Suppressor macrophage (primary cell): ENCODE measurements at places on chromosomes 6 and 20.

GRCh38 chr6:27228963-27229477, 18.5 kb upstream of the PRSS16 start:
- DNase-seq, result no peak

- no peak for DNase-seq
Measured at GRCh38 chr6:33433544-33434191, 13.8 kb downstream of the SYNGAP1 start.

GRCh38 chr20:34058831-34059230, 53.2 kb downstream of the EIF2S2 start:
- no peak for DNase-seq

- DNase-seq, result no peak
Measured at GRCh38 chr6:121890307-121890910, 455.0 kb downstream of the GJA1 start.

DNA sequence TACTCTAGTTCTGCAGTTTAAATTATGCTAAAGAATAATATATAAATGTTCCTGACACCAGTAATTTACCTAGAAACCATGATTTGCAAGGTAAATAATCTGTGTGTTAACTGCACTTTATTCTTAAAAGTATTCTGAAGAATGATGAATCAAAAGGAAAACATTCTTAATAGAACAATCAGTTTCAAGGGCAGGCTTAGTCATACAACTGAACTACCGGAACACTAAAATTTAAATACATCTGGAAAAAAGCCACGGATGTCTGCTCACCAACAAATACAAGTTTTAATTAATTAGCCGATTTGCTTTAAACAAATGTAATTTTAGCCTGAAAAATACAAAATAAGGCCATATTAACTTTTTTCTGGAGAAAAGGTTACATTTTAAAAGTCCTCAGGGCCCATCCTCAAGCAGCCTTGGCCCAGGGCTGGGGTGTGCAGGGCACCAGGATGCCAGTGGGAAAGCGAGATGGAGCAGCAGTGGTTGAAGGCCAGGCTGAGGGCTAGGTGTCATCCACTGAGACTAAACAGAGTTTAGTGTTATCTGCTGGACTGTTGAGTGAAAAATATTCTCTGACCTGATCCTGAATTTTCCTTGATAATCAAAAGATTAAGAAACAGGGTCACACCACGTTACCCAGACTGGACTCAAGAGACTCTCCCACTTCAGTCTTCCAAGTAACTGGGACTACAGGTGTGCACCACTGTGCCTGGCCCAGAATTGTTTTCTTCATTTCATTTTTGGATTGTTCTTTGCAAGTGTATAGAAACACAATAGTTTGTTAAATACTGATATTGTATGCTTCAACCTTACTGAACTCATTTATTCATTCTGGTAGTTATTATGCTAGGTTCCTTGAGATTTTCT, 88.2 kb upstream of the DST start:
- DNase-seq, result no peak

- DNase-seq, result no peak
Measured at GRCh38 chr6:73143551-73143950, 81.7 kb downstream of the KHDC1L start.

GRCh38 chr6:16227048-16227562, 11.3 kb upstream of the GMPR start:
- no peak for DNase-seq

DNA sequence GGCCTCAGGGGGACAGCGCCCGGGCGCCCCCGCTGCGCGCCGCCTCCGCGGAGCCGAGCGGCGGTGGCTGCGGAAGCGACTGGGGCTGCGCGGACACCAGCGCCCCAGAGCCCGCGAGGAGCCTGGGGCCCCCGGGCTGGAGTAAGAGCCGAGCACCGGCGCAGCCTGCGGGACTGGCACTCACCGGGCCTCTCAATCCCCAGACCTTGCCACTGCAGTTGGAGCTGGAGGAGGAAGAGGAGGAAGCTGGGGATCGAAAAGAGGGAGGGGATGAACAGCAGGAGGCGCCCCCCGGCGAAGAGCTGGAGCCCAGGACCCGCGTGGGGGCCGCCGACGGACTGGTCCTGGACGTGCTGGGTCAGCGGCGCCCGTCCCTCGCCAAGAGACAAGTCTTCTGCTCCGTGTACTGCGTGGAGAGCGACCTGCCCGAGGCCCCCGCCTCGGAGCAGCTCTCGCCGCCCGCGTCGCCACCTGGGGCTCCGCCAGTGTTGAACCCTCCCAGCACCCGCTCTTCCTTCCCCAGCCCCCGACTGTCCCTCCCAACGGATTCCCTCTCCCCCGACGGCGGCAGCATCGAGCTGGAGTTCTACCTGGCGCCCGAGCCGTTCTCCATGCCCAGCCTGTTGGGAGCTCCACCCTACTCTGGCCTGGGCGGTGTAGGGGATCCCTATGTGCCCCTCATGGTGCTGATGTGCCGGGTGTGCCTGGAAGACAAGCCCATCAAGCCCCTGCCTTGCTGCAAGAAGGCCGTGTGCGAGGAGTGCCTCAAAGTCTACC, 590 bp downstream of the RNF217 start:
- DNase-seq, result peak; percentile 31

DNA sequence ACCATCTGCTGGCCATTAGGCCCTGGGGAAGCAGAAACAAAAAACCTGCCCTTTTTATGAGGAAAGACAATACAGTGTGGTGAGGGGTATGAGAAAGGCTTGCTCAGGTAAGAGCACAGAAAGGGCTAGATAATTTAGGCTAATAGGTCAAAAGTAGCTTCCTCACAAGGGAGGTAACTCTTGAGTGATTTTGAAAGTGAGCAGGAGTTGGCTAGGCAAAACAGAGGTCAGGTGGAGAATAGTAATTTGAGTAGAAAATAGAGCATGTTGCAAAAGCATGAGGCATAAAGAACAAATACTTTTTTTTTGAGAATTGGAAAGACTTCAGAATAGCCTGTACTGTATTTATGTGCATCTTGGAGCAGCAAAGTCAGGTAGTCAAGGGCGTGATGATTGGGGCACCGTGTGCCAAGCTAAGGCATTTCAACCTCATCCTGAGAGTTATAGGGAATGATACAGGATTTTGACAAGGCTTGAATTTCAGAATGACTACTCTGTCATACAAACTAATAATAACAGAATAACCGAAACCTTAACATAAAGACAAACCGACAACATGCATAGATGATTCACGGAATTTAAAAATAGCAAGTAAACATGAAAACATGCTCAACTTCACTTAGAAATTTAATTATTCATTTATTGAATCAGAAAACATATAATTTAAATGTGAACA, 123.0 kb upstream of the ENPP5 start:
- DNase-seq, result no peak

GRCh38 chr6:116616737-116617053, 416 bp downstream of the RSPH4A start:
- no peak for DNase-seq

DNA sequence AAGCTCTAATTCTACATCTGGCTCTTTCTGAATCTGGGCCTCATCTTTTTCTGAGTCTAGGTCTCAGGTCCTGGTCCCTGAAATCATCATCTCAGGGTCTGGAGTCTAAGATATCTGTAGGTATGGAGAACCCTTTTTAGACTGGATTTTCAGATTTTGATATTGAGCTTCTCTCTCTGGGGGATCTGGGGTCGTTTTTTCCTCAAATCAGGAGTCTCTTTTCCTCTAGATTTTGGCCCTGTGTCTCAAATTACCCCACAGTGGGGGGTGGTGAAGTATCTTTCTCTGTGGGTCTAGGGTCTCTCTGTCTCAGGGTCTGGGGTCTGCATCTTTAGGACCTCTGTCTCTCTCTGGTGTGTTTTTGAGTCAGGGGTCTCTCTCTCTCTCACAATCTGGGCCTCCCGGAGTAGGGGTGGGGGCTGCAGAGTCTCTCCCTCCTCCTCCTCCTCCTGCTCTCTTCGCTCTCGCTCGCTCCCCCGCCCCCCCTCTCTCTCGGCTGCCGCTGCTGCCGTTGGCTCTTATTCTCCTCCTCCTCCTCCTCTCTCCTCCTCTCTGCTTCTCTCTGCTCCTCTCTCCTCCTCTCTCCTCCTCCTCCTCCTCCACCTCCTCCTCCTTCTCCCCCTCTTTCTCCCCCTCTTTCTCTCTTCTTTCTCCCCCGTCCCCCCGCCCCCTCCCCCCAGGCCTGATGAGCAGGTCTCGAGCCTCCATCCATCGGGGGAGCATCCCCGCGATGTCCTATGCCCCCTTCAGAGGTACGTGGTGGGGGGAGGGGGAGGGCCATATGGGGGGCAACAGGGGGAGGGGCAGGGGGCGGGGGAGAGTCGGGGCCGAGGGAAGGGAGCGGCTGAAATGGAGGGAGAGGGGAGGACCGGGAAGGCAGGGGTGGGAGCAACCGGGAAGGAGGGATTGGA, at the start of gene SYNGAP1:
Gene SYNGAP1 (plus strand): TSS at position 486 of the 911 bp plus-strand sequence. CDS start 200 bp downstream, at position 686.
- DNase-seq, result no peak

DNA sequence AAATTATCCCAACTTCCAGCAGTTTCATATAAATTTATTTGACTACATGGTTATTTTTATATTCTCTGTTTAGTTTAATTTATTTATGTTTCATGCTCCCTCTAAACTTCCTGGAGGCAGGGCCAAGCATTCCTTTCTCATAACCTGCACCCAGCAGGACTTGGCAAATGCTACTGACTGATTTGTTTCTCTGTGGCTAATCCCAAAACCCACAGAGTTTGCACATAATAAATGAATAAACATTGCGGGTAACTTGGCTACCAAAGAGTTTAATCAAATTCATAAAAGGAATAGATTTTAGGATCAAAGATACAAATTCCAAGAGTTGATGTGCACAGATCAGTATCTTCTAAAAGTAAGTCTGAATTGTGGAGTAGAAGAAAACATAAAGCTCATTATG, 239.5 kb downstream of the SLC35F1 start:
- no peak for DNase-seq

GRCh38 chr6:104638841-104639290, 220.9 kb downstream of the HACE1 start:
- DNase-seq, result peak; percentile 28

- no peak for DNase-seq
Measured at GRCh38 chr6:37511910-37512399, 12.3 kb upstream of the CCDC167 start.

- no peak for DNase-seq
Measured at GRCh38 chr6:89729818-89730217, 89.8 kb downstream of the MDN1 start.

GRCh38 chr6:38080360-38080759, 260.8 kb downstream of the ZFAND3 start:
- no peak for DNase-seq

- DNase-seq, result no peak
Measured at GRCh38 chr20:36060676-36061075, 92.3 kb downstream of the CNBD2 start.

DNA sequence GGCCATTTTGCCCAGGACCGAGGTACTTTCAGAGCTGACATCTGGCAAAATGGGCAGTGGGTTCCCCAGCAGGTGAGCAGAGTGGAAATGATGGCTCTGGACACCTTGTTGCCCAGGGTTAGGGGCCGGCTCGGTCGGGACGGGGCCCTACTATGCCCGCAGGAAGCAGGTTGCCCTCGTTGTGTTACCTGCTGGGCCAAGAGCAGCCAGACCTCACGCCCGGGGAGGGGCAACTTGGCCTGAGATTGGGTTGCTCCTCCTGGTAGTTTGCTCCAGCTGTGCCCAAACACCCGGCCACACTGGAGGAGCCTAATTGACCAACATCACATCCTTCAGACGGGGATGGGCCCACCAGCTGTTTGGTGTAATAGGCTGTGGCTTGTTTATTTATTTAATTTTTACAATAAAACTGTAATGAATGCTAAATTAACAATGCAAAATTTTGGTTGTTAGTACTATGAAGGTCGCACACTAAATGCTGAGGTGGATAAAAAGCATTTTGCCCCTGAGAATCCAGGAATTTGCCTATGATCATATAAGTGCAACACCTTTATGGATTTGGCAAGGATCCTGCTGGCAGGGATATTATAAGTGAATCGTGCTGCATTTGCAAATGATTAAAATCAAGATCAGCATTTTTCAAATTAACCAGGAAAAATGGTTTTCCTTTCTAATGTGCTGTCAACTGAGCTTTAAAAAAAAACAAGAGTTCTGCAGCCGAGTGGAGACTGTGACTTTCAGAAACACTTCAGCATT, 26.6 kb upstream of the PCMTD2 start:
- no peak for DNase-seq

GRCh38 chr20:59696476-59696875, 92.1 kb downstream of the PHACTR3 start:
- no peak for DNase-seq

DNA sequence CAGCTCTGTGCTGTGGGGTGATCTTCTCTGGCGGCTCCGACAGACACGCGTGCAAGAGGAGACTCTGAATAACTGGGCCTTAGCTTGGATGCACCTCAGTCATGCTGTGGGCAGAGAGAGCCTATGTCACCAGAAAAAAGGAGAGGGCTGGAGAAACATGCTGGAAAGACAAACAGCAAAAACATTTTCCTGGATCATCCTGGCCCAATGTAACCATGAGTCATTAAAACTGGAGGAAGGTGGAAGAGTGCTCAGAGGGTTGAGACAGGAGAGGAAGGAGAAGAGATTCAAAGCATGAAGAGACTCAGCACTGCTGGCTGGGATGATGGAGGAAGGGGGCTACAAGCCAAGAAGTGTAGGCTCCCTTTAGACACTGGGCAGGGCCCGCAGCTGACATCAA, 292.0 kb downstream of the CDH26 start:
- no peak for DNase-seq

GRCh38 chr6:89807581-89807980, 12.0 kb downstream of the MDN1 start:
- no peak for DNase-seq

DNA sequence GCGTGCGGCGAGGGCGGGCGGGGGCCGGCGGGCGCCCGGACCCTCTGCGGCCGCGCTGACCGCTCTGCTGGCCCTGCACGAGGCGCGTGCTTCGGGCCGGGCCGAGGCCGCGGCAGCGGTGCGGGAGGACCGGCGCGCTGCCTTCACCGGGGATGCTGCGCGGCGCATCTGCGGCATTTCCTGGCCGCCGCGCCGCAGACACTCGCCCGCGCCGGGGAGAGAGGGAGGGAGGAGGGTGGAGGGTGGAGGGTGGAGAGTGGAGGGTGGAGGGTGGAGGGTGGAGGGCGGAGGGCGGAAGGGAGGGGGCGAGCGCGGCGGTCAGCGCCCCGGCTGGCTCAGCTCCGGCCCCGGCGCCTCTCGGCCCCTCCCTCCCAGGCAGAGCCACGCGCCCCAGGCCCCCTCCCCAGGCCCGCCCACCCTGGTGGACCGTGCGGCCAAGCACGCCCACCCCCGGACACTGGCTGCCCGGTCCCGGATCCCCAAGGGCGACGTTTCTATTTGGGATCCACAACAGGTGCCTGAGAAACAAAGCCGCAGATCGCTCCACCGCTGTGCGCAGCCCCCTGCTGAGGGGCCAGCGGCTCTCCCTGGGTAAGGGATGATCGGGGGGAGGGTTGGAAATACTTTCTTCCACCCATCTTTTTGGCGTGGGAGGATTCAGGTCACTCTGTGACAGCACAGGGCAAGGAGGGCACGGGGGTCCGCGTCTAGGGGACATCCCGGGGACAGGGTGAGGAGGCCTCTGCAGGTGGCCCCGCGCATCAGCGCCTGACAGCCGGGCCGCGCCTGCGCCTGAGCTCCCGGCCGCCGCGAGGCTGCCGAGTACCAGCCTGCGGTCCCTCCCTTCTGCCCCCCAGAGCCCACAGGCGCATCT, 111.2 kb upstream of the BEND6 start:
- DNase-seq, result peak; percentile 82

GRCh38 chr20:24812373-24812772, 136.7 kb upstream of the CST7 start:
- no peak for DNase-seq
